ENCODE measurements at places on chromosomes 16 and 17. TPM values are rescaled to one million over a fixed set of nuclear protein-coding genes. Genes with fewer than 3 reads are reported as not detected.

DNA sequence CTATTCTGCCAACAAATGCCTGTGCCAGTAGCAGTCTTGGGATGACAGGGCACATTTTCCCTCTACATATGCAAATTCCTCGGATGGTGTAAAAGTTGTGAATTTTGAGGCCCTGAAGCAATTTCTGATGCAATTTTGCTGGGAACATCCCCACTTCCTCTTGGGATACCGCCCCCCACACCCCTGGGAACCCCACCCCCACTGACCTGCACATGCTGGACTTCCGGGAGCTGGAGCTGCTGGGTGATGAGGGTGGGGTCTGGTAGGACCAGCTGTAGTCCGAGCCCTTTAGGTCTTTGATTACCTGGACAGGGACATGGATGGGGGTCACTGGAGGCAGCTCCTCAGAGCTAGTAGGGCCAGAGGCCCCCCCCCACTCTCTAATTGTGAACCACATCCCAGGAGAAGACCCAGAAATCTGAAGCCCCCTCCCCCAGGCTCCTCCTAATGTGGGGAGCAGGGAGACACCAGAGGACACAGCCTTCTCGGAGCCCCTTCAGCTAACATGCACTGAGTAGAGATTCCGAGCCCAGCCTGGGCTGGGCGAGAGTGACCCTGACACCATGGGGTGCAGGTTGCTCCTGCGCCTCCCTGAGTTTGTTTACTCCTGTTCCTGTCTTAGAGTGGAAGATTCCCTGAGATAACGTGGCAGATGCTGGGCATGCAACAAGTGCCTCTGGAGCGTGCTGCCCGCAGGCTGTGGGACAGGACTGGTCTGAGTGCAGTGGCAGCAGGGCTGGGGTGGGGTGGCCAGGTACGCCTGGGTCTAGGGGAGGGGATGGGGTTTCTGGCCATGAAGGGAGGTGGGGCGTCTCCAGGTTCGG lies 9.0 kb downstream of the MTSS2 start:
- no peak for DNase-seq

The STAC2 gene
- not detected for total RNA-seq

- no peak for DNase-seq
Measured at GRCh38 chr16:4510747-4511426, 27.7 kb downstream of the CDIP1 start.

GRCh38 chr16:75320435-75320834 lies 69.0 kb upstream of the BCAR1 start:
- peak; percentile 39 for DNase-seq

- no peak for DNase-seq
Measured at GRCh38 chr16:89257281-89257731, 39.8 kb downstream of the ZNF778 start.

Measured in body of pancreas (tissue), 4 donors.